ENCODE measurements at places on chromosomes 3 and 15. TPM values are rescaled to one million over a fixed set of nuclear protein-coding genes. Genes with fewer than 3 reads are reported as not detected.

The ZMYND10 gene
- not detected for total RNA-seq

The POLQ gene
- total RNA-seq = 3.7 TPM

The RPP14 gene
- total RNA-seq = 29.1 TPM

The LEO1 gene
- total RNA-seq = 34.3 TPM

The CDAN1 gene
- total RNA-seq = 11.0 TPM

The POLR2M gene
- 307 TPM for total RNA-seq

The CHRD gene
- 33.5 TPM for total RNA-seq

The NLGN1 gene
- total RNA-seq = 12.6 TPM

The CCDC33 gene
- total RNA-seq = 0.41 TPM

The A4GNT gene
- total RNA-seq = not detected

The RHOV gene
- total RNA-seq = 11.8 TPM

The GRAMD2A gene
- 0.51 TPM for total RNA-seq

The SCN11A gene
- 2.3 TPM for total RNA-seq

The GOLGA8O gene
- total RNA-seq = 0.92 TPM

The ACTC1 gene
- 1,740 TPM for total RNA-seq

The CFAP91 gene
- total RNA-seq = 2.1 TPM

The CKMT1B gene
- 4.3 TPM for total RNA-seq

The CLCN2 gene
- total RNA-seq = 2.8 TPM

The IL20RB gene
- total RNA-seq = 5.4 TPM

The CFAP100 gene
- total RNA-seq = not detected

The GABRR3 gene
- total RNA-seq = not detected

The CTXN2 gene
- not detected for total RNA-seq

The SSUH2 gene
- 2.2 TPM for total RNA-seq

Measured in tongue (tissue), 3 donors.